Naive thymus-derived CD8-positive, alpha-beta T cell (primary cell): ENCODE measurements at places on chromosomes 6 and 20.

- no peaks in the 10 kb centered on the region for H3K4me1 ChIP-seq
- H3K27ac ChIP-seq = no peak overlapping the region
- H3K27me3 ChIP-seq = peaks cover 3% of the 10 kb centered on the region
- H3K4me3 ChIP-seq = no peak overlapping the region
- no peaks in the 10 kb centered on the region for H3K36me3 ChIP-seq
- no peak for DNase-seq
Observed at GRCh38 chr20:21862956-21863355, 157.5 kb downstream of the PAX1 start.

GRCh38 chr20:47258745-47259695 is 97.5 kb downstream of the ZMYND8 start:
- DNase-seq = no peak
- H3K4me1 ChIP-seq = peaks cover 20% of the 10 kb centered on the region
- no peak overlapping the region for H3K4me3 ChIP-seq

DNA sequence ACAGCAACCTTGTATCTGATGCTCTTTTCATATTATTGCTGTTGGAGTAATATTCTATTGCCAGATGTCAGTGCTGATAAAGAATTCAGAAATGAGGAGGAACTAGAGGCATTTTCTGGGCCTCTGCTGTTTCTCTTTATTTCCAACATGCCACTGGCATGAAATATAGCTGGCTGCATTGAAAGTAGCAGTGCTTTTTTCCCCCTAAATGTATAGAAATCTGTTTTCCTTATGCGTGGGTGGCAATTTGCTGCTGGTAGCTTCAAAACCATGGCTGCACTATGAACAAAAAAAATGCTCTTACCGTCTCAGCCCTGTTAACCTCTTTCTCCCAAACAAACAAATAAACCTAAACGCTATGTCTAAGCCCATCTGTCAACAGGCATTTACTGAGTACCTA is 442.3 kb upstream of the AGPAT4 start:
- H3K4me3 ChIP-seq = no peak overlapping the region
- no peak for DNase-seq

DNA sequence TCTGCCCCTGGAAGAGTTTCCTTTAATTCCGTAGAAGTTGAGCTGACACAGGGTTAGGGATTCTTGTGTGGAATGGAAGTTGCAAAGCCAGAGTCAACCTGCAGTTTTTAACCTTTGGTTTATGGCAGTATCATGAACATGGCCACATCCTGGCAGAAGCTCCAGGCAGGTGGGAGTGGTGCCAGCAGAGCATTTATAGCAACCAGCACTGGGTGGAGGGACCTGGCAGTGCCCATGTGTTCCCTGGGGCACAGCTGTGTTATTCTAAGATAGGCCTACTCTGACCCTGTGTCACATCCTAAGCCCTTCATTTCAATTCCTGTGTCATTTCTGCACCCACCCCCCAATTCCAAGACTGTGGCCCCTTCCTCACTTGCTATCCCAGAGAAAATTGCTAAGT is 26.1 kb upstream of the ZNF831 start:
- no peak for DNase-seq
- H3K27ac ChIP-seq = no peak overlapping the region
- no peaks in the 10 kb centered on the region for H3K36me3 ChIP-seq
- peaks cover 31% of the 10 kb centered on the region for H3K4me1 ChIP-seq

DNA sequence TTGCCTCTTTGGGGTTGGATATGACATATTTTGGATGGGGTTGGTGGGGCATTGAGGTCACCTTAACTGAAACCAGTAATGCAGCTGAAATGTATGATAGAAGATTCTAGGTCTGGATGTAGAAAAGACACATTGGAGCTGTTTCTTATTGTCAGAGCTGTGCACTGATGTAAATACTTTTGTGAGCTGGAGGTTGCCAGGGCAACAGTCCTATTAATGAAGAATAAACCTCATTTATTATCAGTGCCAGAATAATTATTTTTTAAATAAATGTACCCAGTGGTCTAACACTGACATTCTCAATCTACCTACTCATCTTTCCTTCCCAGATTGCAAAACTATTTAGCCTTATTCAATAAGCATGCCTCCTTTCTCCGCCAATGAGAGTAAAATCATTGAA is 57.0 kb downstream of the CAP2 start:
- peaks cover 25% of the 10 kb centered on the region for H3K27me3 ChIP-seq
- no peak overlapping the region for H3K27ac ChIP-seq
- no peak overlapping the region for H3K4me3 ChIP-seq
- no peak for DNase-seq
- H3K36me3 ChIP-seq = no peaks in the 10 kb centered on the region

- DNase-seq = no peak
- H3K4me3 ChIP-seq = no peak overlapping the region
- no peaks in the 10 kb centered on the region for H3K4me1 ChIP-seq
- no peaks in the 10 kb centered on the region for H3K36me3 ChIP-seq
- no peak overlapping the region for H3K27ac ChIP-seq
Observed at GRCh38 chr20:34720266-34720665, 16.1 kb downstream of the TP53INP2 start.

- peaks cover 21% of the 10 kb centered on the region for H3K27me3 ChIP-seq
- DNase-seq = no peak
- no peak overlapping the region for H3K27ac ChIP-seq
- no peak overlapping the region for H3K4me3 ChIP-seq
- no peaks in the 10 kb centered on the region for H3K4me1 ChIP-seq
Observed at GRCh38 chr20:61694682-61695081, 371.0 kb downstream of the TAF4 start.

- H3K27ac ChIP-seq = no peak overlapping the region
- H3K36me3 ChIP-seq = peaks cover 5% of the 10 kb centered on the region
- H3K4me3 ChIP-seq = no peak overlapping the region
- no peaks in the 10 kb centered on the region for H3K4me1 ChIP-seq
- DNase-seq = no peak
- no peaks in the 10 kb centered on the region for H3K27me3 ChIP-seq
Observed at GRCh38 chr20:10963717-10964266, 290.0 kb upstream of the JAG1 start.

GRCh38 chr20:1472556-1473245 is 6.1 kb upstream of the NSFL1C start:
- no peak for DNase-seq
- H3K36me3 ChIP-seq = no peaks in the 10 kb centered on the region
- peaks cover 6% of the 10 kb centered on the region for H3K4me1 ChIP-seq

DNA sequence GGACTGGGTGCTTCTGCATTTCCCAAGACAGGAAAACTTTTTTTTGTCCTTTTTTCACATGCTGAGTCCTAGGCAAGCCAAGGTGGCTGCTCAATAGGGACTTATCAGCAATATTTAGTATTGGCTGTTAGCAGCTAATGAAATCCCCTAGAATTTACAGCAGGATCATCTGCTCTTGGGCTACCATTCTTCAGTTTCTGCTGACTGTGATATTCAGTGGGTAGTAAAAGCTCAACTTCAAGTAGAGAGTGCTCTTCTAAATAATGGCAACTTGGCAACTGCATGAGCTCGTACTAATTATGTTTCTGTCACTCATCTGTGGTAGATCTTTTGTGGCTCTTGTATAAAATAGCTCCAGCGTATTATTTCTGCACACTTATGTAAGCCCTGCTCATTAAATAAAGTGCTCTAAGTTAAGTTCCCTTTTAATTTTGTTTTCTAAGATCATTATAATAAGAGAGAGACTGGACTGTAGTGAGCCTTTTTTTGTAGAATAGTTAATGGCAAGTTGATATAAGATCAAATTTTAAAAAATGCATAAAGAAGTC is 110.3 kb downstream of the SLC35F1 start:
- H3K36me3 ChIP-seq = no peaks in the 10 kb centered on the region
- H3K27me3 ChIP-seq = peaks cover 48% of the 10 kb centered on the region
- DNase-seq = no peak
- no peaks in the 10 kb centered on the region for H3K4me1 ChIP-seq
- H3K4me3 ChIP-seq = no peak overlapping the region

GRCh38 chr20:51588762-51589161 is 46.2 kb upstream of the NFATC2 start:
- no peaks in the 10 kb centered on the region for H3K36me3 ChIP-seq
- H3K4me1 ChIP-seq = peaks cover 7% of the 10 kb centered on the region
- no peak for DNase-seq
- no peaks in the 10 kb centered on the region for H3K27me3 ChIP-seq

DNA sequence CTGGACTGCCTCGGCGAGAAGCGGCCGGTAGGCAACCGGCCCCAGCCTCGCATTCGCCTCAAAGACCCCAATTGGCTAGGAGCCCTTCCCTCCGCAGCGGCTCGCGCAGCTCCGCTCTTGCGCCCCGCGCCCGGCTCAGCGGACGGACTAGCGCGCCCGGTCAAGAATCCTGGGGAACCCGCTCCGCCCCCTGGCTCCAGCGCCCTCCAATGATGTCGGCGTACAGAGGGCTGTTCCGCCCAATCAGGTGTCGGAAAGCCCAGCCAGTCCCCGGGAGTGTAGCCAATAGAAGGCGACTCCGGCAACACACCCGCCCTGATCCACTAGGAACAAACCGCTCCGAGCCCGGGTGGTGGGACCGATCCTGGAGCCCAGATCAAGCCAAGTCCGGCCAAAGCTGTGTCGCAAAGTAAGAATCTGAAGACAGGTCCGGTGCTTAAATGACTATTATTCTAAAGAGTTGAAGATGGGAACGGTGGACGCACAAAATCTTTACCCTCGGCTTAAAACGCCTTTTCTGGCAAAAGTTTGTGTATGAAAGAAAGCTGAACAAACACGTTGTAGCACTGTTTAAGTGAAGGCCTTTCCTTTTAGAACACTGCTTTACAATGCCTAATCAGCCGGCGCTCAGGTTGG is 132.2 kb downstream of the OGFRL1 start:
- H3K27me3 ChIP-seq = peaks cover 51% of the 10 kb centered on the region
- DNase-seq = no peak
- peak overlapping the region; percentile 60 for H3K4me3 ChIP-seq
- no peak overlapping the region for H3K27ac ChIP-seq
- H3K36me3 ChIP-seq = no peaks in the 10 kb centered on the region

- H3K36me3 ChIP-seq = no peaks in the 10 kb centered on the region
- no peak overlapping the region for H3K4me3 ChIP-seq
- no peak overlapping the region for H3K27ac ChIP-seq
Observed at GRCh38 chr6:169175360-169175887, 78.2 kb downstream of the THBS2 start.

- DNase-seq = no peak
- no peaks in the 10 kb centered on the region for H3K36me3 ChIP-seq
- H3K4me3 ChIP-seq = no peak overlapping the region
Observed at GRCh38 chr20:62051546-62052255, 14.0 kb downstream of the TAF4 start.

DNA sequence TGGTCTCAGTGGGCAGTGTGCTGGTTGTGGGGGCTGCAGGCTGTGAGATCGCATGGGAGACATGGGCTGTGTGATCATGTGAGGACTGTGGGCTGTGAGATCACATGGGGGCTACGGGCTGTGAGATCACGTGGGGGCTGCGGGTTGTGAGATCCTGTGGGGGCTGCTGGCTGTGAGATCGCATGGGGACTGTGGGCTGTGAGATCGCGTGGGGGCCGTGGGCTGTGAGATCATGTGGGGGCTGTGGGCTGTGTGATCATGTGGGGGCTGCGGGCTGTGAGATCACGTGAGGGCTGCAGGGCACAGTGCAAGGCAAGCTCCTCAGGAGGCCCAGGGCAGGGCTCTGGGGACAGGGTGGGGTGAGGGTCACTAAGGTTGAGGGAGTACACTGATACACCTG is 140.5 kb upstream of the CST7 start:
- peak overlapping the region; percentile 51 for H3K27ac ChIP-seq
- DNase-seq = no peak
- no peaks in the 10 kb centered on the region for H3K27me3 ChIP-seq
- H3K36me3 ChIP-seq = no peaks in the 10 kb centered on the region

- no peak within 1 kb of the TSS for H3K27ac ChIP-seq
- peaks cover 3% of the 10 kb centered on the region for H3K27me3 ChIP-seq
- H3K4me1 ChIP-seq = no peaks in the 10 kb centered on the region
- DNase-seq = no peak
- H3K36me3 ChIP-seq = no peaks in the 10 kb centered on the region
Observed at GRCh38 chr6:138377844-138378243, at the start of gene SMIM28. Gene SMIM28 (plus strand): TSS chr6:138377905. CDS start chr6:138378073, 168 bp downstream.

GRCh38 chr6:166253778-166254204 is 54.4 kb downstream of the PRR18 start:
- H3K4me1 ChIP-seq = peaks cover 45% of the 10 kb centered on the region
- no peak for DNase-seq
- H3K36me3 ChIP-seq = no peaks in the 10 kb centered on the region
- no peak overlapping the region for H3K27ac ChIP-seq
- peak overlapping the region; percentile 53 for H3K4me3 ChIP-seq

DNA sequence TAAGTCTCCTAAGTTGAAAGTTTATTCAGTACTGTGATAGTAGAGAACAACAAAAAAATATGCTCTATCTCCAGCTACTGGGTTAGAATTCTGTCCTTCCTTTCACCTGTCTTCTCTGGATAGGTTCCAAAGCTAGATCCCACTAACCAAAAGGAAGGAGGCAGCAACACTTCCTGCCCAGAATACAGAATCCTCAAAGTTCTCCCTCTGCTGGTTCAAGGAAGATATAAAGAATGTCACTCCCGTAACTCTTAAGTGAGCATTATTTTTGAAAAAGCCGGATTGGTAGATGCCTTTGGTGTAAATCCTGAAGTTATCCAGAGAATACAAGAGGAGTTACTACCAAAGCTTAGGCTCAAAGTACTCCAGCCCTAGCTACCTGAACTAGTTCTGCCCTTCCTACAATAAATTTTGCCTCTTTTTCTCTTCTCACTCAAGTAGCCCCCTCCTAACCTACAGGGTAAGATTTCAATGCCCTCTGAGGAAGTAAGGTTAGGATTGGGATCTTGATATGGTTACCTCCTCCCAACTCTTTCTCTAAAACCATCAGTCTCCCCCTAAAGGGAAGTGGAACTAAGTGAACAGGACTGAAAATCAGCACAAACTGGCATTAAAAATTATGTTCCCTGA is 26.0 kb upstream of the CRIP3 start:
- H3K4me3 ChIP-seq = no peak overlapping the region
- no peak for DNase-seq
- H3K27ac ChIP-seq = peak overlapping the region; percentile 68
- H3K27me3 ChIP-seq = no peaks in the 10 kb centered on the region

DNA sequence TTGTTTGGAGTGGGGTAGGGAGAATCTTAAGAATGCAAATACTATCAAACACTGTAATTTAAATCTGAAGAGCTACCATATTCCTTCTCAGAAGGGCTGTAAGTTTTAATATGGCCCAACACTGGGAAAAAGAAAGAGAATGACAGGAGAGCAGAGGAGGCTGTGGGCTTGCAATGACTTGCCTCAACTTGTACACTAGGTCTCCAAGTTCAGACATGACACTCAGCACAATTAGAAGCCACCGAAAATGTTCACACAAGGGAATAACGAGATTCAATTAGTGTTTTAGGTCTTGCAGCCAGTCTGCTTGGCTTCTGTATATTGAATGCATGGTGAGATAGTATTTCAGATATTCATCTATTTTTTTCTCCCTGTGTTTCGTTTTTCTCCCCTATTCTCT is 89.4 kb downstream of the HS3ST5 start:
- no peaks in the 10 kb centered on the region for H3K4me1 ChIP-seq
- H3K4me3 ChIP-seq = no peak overlapping the region
- H3K27ac ChIP-seq = no peak overlapping the region
- H3K36me3 ChIP-seq = no peaks in the 10 kb centered on the region
- DNase-seq = no peak
- no peaks in the 10 kb centered on the region for H3K27me3 ChIP-seq
